ENCODE measurements at places on chromosomes 7 and 10.

GRCh38 chr10:17453373-17454091 is 863 bp downstream of the ST8SIA6 start:
- DNase-seq: no peak

DNA sequence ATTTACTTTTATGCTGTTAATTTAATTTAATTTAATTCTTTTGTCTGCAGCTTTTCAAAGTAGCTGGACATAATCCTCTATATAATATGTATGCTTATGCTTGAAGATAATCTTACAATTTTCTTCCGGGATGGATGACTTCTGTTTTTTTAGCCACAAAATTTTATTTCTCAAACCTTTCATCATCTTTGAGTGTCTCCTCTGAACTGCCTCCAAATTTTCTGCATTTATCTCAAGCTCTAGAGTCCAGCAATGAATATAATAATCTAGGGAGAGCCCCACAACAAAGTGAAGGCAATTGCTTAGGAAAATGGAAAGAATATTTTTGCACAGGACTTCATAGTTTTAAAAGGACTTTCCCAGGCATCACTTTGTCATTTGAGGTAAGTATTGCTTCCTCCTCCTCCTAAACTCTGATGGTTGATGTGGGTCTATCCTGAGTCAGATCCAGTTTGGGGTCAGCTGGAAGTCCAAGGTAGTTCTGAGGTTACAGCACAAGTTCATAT is 53.7 kb upstream of the FAM3C start:
- no peak for DNase-seq

DNA sequence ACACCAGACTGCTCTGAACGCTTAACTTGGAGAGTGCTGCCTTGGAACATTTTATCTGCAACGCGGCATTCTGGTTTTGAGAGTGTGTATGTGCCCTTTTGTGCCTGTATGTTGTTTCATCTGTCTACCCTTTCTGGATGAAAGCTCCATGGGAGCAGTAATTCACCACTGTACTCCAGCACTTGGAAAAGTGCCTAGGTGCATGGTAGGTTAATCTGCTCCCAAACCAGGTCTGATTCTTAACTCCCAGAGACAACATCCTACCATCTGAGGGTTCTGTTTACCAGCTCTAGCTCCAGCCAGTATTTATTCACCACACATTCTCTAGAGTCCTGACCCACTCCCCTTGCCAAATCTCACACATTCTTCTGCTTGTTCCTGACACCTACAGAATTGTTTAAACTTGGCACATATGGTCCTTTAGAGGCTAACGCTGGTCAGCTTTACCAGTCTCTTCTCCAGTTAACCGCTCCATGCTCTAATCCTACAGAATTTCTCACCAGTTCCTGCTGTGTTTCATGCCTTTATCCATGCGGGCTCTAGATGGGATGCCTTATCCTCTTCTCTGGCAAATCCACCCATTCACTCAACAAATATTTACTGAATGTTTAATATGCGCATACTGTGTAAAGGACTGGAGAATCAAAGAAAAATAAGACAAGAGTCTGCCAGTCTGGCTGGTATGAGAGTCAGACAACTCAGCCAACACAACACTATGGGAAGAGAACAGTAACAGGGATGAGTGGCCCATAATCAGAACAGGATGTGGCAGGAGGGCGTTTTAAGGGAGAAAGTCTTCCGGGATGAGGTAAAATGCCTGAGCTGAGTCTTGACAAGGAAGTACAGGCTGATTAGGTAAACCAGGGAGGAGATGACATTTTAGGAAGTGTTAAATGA is 46.3 kb downstream of the MTPN start:
- DNase-seq: no peak

DNA sequence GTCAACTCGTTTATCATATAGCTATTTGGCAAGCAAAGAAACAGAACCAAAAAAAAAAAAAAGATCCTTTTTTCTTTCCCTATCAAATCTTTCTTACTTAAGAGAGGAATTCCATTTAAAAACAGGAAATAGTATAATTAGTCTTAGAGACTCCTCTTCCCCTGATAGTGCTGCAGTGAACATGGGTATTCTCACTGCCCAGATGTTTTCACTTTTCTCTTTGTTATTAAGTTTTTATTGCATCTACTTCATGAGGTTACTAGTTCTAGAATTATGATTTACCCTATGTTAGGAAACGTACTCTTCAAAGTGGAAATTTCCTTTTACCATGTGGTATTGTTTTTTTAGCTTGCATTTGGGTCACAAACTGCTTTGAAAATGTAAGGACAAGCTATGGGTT is 8.5 kb downstream of the CASP2 start:
- no peak for DNase-seq

GRCh38 chr7:13633857-13634256 is 355.6 kb downstream of the ETV1 start:
- no peak for DNase-seq
